KG1 (cell line): ENCODE measurements at places on chromosomes 3 and 15.

DNA sequence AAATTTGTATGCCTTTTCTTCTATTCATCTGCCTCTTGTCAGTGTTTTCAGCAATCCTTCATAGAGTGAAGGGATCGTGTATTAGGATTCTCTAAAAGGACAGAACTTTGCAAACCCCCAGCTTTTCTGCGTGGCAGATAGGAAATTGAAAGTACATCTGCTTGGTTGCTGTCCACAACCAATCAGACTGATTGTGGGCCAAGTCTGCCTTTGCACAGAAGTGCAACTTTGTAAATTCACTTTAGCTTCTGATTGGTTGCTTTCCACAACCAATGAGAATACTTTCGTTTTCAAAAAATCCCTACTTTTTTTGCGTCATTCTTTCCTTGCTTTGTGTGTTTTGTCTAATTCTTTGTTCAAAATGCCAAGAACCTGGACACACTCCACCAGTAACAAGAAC, 847.4 kb downstream of the FHIT start:
- no peak for DNase-seq

DNA sequence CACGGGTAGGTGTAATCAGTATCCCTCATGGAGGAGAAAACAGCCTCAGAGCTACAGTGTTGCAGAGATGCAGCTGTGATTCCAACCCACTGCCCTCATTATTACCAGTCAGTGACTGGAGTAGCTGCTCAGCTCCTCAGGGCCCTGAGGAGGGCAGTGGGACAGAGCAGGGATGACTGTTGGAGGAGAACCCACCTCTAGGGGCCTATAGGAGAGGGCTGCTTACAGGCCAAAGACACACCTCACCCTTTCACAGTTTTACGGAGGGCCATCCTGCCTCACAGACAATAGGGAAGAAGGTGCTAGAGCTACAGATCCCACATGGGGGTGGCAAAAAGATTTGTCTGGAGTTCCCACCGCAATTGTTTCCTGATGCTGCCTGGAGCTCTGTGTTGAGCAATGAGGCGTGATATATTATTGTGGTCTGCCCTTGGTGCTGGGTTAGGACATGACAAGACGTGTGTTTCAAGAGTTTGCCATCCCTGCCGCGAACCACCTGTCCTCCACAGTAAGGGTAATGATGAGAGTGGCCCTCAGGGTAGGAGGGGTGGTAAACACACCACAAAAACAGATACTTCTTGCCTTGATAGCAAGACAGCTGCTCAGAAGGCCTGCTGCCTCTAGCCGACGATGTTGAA, 140.5 kb upstream of the TPM1 start:
- no peak for DNase-seq

GRCh38 chr15:89023311-89023961, 64.8 kb upstream of the ABHD2 start:
- no peak for DNase-seq

- no peak for DNase-seq
Observed at GRCh38 chr15:94383041-94383440, 151.7 kb downstream of the MCTP2 start.

- DNase-seq, result no peak
Observed at GRCh38 chr15:32659340-32660155, 18.0 kb downstream of the SCG5 start.

DNA sequence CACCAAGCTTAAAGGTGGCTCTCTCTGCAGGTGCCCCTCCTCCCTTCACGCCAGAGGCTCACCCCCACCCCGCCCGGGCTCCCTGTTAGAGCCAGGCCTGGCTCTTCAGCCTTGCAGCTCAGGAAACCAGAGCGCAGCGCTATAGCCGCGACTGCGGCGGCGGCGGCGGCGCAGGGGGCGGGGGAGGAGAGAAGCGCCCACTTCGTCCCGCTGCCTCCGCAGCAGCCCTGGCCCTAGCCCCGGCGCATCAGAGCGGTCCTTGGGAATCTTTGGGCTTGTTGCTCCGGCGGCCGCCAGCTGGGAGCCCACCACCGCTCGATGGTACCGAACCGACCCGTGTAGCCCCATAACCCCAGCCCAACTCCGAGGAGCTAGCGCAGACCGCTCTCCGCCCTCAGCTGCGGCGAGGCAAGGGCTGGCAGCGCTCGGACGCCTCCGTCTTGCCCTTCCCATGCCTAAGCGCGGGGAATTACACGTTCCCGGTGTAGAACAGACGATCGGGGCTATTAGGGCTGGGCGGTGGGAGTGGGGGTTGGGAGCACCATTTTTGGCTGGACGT, 1.2 kb downstream of the RASGRF1 start:
- DNase-seq, result no peak

DNA sequence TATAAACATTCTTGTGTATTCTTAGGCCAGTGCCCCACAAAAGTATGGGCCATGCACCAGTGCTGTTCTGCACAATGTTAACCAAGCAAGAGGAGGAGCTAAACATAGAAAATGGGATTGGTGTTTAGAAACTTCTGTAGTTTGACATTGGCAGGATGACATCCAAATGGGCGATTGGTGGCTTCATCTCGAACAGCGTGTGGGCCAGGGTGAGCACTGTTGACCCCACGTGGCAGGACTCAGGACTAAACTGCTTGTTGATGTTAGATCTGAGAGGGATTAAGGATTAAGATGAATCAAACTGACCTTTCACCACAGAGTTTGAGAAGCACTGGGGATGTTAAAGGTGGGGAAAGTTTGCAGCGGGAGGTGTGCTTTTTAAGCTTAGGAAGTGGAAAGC, 31.9 kb downstream of the ZNF710 start:
- DNase-seq, result no peak

- DNase-seq, result no peak
Observed at GRCh38 chr3:138625707-138626365, 17.3 kb downstream of the FAIM start.

- no peak for DNase-seq
Observed at GRCh38 chr15:91102546-91103330, 2.7 kb downstream of the SV2B start.

GRCh38 chr15:64542091-64542490, 81.7 kb downstream of the ZNF609 start:
- no peak for DNase-seq

GRCh38 chr3:79871656-79872055, 103.9 kb upstream of the ROBO1 start:
- DNase-seq, result no peak

GRCh38 chr3:136055491-136055890, 90.0 kb downstream of the PPP2R3A start:
- DNase-seq, result no peak

DNA sequence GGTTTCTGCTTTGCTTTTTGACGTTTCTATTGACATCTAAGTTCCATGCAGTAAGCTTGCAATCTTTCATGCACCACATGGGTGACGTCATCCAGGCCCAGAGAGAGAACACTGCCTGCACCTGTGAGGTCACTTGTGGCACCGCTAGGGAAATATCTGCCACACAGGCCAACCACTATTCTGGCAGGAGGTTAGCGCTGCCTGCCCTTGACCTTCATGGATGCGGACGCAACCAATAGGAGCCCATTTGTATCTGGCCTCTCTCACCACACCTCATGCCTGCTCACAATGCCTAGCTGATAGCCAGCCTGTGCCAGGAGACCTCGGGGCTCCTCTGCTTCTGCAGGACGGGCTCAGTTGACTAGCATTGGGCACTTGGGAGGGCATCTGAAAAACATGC, 55.8 kb upstream of the PRR23E start:
- DNase-seq, result no peak

DNA sequence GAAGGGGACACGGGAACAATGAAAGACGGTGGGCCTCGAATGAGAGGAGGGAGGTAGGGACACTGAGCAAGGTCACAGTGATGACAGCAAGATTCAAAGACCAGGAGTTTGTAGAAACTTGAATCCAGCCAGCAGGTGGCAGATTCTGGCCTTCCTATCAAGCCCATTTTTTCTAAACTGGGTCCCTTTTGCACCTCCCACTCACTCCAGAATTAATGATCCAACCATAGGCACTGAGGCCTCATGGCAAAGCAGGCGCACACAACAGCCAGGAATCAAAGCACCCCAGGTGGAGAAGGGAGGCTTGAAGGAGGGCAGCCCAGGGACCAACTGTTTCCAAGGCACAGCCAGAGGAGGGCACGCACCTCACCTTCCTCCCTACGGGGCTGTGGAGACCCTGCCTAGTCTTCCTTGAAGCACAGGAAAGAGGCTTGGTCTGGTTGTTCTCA, 90.2 kb downstream of the ANP32A start:
- DNase-seq, result no peak

- DNase-seq, result no peak
Observed at GRCh38 chr3:46924921-46925584, 47.5 kb downstream of the PTH1R start.

GRCh38 chr3:26807272-26807671, 184.7 kb downstream of the LRRC3B start:
- DNase-seq, result no peak

DNA sequence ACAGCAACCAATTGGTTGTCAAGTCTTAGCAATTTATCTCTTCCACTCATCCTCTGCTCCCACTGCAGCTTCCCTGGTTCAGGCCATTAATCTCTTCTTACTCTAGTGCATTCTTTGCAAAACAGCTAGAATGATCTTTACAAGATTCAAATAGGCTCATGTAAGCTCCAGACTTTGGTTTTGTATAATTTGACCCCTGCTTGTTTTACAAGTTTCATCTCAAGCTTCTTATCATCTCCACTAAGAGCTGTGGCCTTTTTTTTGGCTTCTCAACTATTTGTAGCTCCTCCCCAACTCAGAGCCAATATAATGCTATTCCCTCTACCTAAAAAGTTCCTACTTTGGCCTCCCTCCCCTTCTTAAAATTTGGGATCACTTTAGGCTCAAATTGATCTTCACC, 121.8 kb downstream of the GOLIM4 start:
- DNase-seq, result no peak

- DNase-seq, result no peak
Observed at GRCh38 chr3:71492566-71492965, 91.0 kb downstream of the FOXP1 start.

DNA sequence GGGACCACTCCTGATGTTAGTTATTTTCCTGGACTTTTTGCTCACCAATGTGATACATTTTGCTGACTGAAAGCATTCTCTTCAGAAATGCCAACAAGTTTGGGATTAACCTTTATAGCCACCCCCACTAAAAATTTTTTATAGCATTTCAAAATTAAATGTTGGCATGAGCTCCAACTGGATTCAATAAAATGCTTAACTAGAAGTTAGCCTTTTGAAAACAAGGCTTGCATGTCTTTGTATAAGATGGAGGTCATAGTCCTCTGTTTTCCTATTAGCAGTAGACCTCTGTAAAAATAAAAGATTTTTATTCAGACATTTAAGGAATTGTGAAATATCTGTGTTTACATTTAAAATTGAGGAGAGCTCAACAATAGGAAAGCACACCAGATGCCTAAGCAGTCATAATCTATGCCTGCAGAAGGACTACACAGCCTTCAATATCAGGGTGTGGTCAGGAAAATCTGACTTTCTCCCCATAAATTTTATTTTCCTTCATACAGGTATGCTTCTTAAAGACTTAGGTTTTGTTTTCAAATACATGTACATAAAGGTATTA, 87.2 kb downstream of the DNAJC13 start:
- no peak for DNase-seq

DNA sequence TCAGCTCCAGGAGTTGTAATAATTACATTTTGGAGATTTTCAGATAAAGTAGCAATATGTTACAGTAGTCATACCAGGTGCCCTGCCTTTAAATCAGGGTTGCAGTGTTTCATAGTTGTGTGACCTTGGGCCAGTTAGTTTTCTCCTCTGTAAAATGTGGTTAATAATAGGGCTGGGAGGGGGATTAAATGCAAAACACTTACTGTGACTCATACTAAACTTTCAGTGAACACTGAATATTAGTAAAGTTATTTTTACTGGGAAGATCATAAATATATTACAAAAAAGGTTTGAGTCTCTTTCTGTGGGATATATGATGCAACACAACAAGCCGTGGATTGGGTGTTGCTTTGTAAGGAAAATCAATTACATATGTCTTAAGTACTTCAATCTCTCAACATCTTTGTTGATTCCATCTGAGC, 1.1 kb upstream of the EBLN2 start:
- no peak for DNase-seq

- no peak for DNase-seq
Observed at GRCh38 chr3:134333522-134334181, 40.6 kb downstream of the AMOTL2 start.

- DNase-seq, result no peak
Observed at GRCh38 chr3:32281570-32282106, 43.2 kb downstream of the CMTM8 start.

DNA sequence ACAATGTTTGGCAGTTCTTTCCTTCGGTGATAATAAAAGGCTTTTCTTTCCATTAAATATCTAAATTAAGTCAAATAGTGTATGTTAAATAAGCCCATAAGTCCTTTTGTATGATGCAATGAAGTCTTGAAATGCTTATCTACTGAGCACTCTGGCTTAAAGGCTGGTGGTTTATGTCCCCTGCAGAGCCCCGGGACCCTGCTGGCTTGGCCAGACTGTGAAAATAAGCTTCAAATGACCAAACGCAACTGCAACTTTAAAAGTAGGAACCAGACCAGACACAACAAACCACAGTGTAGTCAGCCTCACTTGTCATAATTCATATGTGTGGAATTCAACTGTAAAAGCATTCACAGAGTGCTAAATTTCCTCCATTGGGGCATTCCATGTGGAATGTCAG, 72.5 kb downstream of the FOXP1 start:
- DNase-seq, result no peak

DNA sequence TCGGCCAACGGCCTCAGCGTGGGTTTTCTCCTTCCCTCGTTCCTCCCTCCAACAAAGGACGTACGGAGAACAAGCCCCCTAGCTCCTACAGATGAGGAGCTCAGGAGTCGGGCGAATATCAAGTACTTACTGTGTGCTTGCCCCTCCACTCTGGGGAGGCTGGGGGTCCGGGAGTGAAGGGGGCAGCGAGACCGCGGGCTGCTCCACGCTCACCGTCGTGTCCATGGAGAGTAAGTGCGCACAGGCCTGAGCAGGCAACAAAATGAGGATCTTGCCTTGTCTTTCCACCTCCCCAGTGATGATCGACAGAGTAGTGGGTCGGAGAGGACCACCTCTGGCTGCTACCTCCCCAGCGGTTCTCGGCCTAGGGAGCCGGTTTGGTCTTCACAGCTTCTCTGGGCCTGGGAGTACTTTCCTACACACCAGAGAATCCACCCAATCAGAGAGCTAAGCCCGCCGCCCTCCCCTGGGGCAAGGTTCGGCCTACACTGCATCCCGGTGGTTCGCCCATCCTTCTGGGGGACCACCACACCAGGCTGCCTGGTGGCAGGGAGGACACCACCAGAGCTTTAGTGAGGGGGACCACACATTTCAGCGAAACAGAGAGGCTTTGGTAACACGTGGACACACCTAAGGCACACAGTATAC, 603 bp upstream of the TRANK1 start:
- no peak for DNase-seq
